NCI-H1417 treated with DMSO at 0.1 percent for 48 hours (cell line): ENCODE measurements at places on chromosomes 3 and 15.

DNA sequence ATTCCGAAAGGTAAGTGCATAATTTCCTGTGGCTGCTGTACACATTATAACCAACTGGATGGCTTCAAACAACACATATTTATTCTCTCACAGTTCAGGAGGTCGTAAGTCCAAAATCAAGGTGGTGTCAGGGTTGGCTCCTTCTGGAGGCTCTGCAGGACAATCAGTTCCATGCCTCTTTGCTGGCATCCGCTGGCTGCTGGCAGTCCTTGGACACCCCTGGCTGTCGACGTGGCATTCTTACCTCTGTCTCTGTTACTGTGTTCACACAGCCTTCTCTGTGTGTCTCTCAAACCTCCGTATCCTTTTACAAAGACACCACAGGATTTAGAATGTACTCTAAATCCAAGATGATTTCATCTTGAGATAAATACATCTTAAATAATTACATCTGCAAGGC is 398.8 kb upstream of the ATP10A start:
- no peak for DNase-seq

GRCh38 chr3:56303487-56303886 is 164.8 kb downstream of the ERC2 start:
- no peak for DNase-seq

DNA sequence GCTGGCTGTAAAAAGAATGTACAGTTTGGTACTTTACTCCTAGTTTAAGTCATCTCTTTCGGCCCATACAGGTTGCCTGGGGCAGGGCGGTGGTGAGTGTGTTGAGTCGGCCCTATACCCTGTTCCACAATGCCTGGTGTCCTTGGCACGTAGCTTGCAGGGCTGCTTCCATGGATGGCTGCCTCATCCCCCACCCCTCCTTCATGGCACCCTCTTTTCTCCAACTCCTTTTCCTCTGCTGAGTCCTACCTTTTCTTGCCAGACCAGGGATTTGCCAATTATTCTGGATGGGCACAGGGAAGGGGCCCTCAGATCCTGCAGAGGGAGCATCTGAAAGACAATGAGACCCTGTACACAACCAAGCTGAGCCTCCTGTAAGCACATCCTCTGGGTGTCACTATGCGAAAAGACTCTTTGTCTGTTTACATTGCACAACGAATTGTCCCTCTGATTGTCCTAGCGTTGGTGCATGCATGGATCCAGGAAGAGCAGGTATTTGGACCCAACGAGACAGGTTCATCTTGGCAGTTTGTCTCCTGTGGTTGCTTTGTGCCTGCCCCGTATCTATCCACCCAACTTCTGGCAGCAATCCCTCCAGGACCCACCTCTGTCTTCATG is 73.6 kb upstream of the CGNL1 start:
- no peak for DNase-seq

DNA sequence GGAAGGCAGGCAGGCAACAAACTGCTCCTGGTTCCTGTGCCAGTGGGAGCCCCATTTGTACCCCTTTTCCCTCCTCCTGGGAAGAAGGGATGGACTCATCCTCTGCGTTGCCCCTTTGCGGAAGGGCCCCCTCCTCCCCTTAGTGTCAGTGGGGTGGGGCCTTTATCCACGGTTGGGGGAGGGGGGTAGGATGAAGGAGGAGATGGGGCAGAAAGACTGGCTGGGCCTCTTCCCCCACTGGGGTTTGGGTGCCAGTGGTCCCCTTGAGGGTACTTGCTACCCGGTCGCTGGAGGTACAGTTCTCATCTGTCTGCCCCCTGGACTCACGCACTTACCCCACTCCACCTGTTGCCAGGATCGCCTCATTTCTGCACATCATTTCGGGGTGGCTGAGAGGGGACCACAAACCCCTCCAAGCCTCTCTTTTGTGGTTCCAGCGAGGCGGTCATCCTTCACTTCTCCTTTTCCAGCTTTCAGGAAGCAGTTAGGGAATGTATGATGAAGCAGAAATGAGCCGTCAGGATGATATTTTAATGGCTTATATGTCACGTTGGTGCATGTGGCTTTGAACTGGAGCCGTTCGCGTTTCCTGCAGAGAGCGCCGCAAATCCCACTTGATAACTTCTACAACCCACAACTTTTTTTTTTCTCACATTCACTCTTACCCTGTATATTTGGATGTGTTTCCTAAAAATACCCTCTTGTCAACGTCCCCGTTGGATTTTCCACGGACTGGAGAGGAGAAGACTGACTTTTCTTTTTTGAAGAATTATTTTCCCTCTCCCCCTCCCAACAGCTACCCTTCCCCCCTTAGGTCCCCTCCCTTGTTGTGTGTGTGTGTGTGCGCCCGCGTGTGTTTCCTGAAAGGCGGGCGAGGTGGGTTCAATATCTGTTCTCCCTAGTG is at the start of gene ZIC4:
ZIC4 (minus strand) TSS at position 516 of the 904 bp plus-strand sequence. CDS start 3,746 bp downstream, outside the sequence.
- DNase-seq = no peak

- no peak for DNase-seq
These were observed 10.8 kb downstream of the GLYCTK start for GRCh38 chr3:52298149-52299098.

- DNase-seq = peak; percentile 1
These were observed 3.9 kb upstream of the FSIP1 start for GRCh38 chr15:39786447-39787056.

DNA sequence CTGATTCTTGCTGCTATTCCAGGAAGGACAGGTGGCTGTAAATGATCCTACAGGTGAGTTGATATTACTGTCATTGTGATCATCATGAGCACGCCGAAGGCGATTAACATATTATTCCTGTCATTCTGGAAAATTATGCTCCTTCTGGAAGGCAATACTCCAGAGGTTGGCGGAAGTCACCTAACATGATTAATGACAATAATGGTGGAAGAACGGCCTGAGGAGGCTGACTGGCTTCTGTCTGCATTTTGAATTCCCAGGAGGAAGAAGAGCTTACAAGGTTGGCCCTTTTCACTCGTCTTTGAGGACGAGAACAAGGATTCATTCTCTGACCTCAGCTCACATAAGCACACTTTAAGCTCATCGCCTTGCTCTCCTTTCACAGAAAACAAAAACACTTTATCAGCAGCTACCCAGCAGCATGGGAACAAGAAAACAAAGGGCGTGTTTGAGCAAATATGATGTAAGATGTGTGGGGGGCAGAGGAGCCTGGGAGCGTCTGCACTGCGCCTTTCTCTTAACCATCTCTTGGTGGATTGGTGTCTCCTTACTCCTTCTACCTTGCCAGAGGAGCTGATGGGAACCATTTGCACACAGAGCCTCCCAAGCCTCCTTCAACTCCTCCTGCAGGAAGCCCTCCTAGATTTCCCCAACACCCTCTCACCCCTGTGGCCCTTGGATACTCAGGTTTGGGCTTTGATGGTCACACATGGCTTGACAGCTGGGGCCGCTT is 23.0 kb downstream of the ACSBG1 start:
- DNase-seq = peak; percentile 23

DNA sequence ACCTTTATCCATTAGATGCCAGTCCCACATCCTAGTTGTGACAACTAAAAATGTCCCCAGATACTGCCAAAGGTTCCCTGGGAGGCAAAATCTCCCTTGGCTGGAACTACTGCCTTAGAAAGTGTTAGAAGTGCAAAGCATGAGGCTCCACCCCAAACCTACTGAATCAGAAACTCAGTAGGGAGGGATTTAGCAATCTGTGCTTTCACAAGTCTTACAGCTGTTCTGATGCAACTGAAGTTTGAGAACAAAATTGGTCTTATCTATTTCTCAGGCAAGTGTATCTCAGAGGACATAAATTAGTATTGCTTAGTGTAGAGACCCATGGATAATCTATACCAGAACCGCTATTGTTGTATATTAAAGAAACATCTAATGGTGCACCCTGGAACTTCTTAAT is 70.2 kb downstream of the CLDN1 start:
- no peak for DNase-seq

- DNase-seq = no peak
These were observed 4.1 kb upstream of the CLDN1 start for GRCh38 chr3:190326361-190326760.

DNA sequence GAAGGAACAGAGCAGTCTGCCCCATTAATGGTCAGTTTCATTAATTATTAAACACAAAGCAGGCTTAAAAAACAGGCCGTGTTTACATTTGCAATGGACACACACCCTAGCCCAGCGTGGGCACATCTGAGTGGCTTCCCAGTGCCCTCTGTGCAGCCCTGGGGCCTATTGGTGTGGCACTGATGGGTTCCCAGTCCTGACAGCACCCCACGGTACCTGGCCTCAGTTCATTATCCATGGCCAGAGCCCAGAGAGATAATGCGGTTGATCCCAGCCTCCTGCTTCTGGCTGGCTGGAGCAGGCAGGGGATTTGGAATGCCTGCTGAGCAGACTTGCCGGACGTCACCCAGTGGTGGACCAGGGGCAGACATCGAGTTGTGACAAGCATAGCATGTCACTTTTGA is 110.5 kb upstream of the ABHD17C start:
- no peak for DNase-seq

- no peak for DNase-seq
These were observed 53.5 kb downstream of the IQCH start for GRCh38 chr15:67307889-67308597.

GRCh38 chr3:141940194-141940776 is 63.8 kb downstream of the ATP1B3 start:
- DNase-seq = no peak

- no peak for DNase-seq
These were observed 176.6 kb upstream of the TRIM42 start for GRCh38 chr3:140501061-140501769.

GRCh38 chr3:109597444-109597843 is 260.1 kb upstream of the DPPA4 start:
- no peak for DNase-seq

GRCh38 chr15:40909662-40910630 is 15.7 kb downstream of the VPS18 start:
- DNase-seq = no peak

DNA sequence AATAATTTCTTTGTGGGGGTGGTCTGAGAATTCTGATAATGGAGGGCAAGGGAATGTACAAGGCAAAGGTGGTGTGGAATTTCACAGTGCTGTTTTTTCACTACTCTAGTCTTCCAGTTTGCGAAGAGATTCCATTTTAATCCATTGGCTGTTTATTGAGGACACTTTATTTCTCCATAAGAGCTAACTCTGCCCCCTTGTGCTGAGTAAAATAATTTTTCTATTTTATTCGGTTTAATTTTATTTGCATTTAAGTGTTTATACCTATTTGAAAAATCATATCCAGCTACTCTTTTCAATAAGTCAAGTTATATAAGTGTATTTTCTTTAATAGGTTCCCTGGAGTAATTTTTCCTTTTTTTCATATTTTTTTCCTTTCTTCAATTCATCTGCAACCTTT is 840.1 kb downstream of the TUSC7 start:
- DNase-seq = no peak

DNA sequence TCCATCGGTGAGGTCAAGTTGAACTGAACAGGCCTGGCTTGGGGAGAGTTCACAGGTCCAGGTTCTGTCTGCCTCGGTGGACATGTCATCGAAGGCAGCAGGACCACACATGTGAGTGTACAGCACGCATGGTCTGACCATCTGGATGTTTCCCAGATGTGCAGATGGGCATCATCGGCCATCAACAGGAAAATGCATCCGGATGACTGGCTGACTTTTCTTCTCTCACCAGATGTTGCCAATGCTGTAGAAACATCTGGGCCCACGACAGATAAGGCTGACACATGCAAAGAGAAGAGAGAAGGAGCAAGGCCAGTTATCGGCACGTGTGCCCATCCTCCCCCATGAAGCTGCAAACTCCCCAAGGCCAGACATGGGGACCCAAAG is 45.1 kb downstream of the NOX5 start:
- no peak for DNase-seq

DNA sequence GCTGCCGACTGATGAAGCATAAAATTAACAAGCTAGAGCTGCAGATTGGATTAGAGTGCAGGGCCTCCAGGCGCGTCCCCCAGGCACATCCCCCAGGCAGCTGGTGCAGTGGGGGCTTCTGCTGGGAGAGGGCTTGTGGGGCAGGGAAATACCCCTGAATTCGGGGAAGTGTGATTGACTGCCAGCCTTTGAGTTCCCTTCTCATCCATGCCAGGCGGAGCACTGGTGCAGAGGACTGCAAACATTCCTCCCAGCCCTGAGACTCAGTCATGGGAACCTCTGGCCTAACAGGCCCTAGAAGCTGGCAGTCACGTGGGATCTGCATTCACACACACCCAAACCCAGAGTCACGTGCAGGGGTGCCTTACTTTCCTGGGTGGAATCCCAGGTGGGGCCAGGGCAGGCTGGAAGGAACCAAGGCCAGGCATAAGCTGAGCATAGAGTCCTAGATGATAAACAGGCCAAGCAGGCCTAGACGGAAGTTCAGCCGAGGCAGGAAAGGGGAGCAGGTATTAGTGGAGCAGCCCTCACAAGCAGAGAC is 46.2 kb upstream of the SEC22A start:
- no peak for DNase-seq

GRCh38 chr3:51796854-51797253 is 17.8 kb upstream of the IQCF6 start:
- no peak for DNase-seq

DNA sequence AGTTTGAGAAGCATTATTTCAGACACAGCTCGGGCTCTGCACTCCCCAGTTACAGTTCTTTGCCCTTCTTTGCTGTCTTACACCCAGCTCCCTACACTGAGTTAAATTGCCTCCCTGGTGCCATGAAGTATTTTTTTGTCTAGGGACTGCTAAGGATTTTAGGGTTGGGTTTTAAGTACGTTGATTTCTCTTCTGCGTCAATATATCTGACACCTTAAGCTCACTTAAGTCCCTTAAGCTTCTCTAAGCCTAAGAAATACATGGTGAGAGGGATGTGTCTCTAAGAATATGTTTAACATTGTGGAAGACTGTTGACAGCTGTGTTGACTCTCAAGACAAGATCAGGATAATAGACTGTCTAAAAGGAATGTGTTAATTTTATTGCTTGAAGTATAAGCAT is 400.5 kb downstream of the PTPRG start:
- no peak for DNase-seq

GRCh38 chr3:66478960-66479359 is 21.9 kb downstream of the LRIG1 start:
- DNase-seq = no peak

- no peak for DNase-seq
These were observed 7.4 kb upstream of the ANPEP start for GRCh38 chr15:89822026-89822425.

DNA sequence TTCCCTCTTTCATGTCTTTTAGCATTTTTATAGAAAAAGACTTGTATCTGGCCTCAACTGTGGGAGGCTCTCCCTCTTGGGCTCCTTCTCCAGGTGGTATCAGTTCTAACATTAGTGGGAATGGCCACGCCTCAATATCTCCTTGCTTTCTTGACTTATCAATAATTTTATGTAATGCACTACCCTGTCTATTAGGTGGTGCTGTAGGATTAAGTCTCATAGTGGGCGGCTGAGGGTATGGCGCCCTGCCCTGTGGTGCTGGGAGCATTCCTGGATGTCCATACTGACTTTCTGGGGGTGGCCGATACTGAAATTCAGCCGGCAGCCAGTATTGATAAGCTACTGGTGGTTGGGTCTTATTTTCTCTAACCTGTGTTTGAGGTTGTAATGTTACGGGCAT is 8.7 kb upstream of the RPUSD3 start:
- DNase-seq = no peak

- DNase-seq = no peak
These were observed 19.7 kb downstream of the SSR3 start for GRCh38 chr3:156535162-156535627.

GRCh38 chr15:96728591-96728990 is 398.1 kb downstream of the NR2F2 start:
- DNase-seq = no peak
